ENCODE measurements at places on chromosomes 12 and 14.

DNA sequence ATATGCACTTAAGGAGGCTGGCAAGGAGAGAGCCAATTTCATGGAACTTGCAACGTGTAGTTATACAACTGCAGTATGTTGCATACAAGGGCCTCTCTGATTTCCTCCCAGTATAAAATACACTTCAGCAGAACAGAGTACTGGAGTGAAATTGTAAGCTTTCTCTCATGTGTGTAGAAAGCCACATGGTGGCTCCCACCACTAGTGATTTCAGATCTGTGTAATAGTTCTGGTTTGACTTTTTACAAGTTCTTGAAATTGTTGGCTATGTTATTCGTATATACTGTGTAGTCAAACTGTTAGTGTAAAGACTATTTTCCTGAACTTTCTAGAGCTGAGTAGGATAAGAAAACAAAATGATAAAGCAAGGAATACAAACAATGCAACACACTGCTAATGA is 16.4 kb upstream of the LMO3 start:
- no peak for DNase-seq

DNA sequence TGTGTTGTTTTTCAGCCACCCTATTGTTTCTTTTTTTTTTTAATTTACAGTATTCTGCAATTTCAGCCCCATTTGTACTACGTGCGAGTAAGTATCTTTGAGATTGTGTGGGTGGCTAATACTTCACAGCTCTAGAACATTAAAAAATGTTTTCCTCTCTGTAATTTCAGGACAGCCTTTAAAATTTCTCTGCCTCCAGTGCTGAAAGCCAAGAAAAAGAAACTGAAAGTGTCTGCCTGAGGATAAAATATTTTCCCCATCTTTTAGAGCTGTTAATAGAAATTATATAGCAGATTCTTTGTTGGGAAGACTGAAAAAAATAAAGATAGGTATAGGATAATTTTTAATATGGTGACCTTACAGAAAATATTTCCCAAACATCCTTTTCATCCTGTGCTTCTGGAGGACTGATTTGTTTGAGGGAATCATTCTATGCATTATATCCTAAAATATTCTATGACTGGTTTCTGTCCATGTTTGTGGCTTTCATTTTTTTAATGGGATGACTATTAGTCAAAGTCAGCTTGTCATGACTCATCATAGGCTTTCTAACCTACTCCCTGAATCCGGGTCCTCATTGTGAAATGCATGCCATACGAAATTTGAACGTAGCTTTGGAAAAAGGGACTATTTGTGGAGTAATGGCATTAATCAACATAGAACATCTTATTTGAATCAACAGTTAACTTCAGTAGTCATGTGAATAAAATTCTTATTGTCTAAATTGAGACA is 10.8 kb upstream of the TCTN2 start:
- DNase-seq: peak; percentile 94

DNA sequence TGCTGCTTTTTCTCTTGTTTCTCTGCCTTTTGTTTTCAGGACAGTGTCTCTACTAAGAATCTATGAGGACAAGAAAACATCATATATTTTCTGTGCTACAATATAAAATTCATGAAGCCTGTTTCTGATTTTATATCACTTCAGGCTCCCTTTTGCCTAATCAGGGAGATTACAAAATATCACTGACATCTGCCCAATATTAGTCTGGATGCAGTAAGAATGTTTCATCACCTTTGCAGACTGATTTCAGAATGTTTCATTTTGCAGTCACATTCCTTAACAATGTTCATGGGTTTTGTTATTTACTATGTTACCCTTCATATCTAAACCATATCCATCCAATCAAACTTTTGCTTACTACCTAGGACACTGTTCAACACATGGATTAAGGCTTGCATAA is 491 bp upstream of the CLEC6A start:
- no peak for DNase-seq

GRCh38 chr12:15469356-15469755 is 147.0 kb downstream of the PTPRO start:
- no peak for DNase-seq

DNA sequence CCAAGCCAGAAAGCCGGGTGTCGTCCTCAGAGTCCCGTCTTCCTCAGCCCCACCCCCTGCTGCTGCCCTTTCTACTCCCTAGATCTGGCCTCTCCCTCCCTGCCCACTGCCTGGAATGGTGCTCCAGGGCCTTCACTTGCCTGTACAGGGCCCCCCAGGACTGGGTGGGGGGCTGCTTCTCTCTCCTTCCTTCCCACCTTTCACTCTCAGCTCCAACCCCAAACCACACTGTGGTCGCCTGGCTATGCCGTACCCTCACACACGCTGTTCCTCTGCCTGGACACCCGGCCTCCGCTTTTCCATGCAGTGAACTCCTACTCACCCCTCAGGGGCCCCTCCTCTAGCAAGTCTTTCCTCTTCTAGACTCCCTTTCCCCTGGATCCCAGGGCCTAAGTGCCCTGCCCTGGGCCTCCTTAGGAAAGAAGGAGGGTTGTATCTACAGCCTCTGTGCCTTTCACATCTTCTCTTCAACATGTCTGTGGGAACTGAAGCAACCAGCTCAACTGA is 25.5 kb upstream of the DIO3 start:
- no peak for DNase-seq

DNA sequence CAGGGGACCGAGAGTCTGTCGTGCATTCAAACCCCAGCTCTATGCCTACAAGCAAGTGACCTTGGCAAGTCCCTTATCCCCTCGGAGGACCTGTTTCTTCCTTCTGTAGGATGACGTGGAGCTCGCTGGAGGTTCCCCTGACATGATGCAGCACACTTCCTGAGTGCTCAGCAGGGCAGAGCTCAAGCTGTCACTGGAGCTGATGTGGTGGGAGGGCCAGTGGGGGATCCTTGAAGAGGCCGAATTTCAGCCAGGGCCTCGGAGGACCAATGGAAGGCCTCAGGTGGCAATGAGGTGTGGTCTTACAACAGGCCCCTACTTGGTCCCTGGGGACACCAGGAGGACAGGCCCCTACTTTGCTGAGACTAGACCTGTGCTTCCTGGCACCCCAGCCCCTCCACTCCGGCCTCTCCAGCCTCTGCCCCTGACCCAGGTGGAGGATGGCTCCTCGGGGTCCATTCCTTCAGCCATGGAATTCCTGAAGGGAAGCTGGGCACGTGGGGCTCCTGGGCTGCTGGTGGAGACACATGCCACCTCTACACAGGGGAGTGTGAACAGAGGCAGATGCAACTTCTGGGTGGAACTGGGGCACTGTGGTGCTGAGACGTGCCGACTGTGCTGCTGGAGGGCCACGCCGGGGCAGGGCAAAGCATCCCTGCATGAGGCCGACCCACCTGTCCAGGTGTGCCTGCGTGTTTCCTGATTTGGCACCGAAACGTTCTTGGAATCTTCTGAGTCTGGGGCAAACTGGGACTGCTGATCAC is 18.7 kb upstream of the KIF26A start:
- no peak for DNase-seq

DNA sequence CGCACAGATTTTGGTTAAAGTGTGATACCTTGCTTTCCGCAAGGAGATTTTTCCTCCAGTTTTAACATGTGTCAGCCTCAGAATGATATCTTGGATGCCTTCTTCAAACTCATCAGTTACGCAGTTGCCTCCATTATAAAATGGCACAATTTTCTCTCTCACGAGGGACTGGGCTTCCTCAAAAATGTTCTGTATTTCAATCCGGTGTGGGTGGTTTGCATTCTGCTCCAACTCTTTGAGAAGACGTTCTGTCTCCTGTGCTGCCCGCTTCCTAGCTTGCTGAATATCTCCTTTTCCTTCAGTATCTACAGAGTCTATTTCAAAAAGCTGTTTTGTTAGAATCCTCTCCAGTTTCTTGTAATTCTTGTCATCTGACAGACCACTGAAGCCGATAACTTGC is 1.8 kb downstream of the BAG5 start:
- DNase-seq: no peak

GRCh38 chr12:68609998-68610369 is 715 bp upstream of the RAP1B start:
- no peak for DNase-seq

GRCh38 chr12:131860472-131861260 is 32.5 kb downstream of the MMP17 start:
- DNase-seq: peak; percentile 66

GRCh38 chr12:6201213-6201608 is 1.0 kb downstream of the CD9 start:
- no peak for DNase-seq

DNA sequence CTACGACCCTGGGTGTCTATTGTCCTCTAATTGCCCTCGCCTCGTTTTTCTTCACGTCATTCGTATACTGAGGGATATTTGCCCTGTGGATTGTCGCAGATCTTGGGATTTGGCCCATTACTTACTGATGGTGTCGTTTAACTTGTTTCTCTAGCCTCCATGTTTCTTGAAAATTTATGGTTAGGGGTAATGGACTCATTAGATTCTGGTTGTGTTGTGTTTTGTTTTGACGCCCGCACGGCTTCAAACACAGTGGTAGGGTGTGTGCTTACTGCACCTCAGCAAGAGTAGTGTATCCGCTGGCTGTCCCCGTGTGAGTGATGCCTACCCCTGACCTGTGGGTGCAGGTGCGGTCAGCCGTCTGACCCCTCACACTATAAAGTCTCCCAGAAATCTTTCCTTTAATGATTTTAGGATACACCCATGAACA is 874 bp upstream of the RNU6-8 start:
- no peak for DNase-seq

- no peak for DNase-seq
Measured at GRCh38 chr12:25764892-25765291, 193.6 kb upstream of the RASSF8 start.

DNA sequence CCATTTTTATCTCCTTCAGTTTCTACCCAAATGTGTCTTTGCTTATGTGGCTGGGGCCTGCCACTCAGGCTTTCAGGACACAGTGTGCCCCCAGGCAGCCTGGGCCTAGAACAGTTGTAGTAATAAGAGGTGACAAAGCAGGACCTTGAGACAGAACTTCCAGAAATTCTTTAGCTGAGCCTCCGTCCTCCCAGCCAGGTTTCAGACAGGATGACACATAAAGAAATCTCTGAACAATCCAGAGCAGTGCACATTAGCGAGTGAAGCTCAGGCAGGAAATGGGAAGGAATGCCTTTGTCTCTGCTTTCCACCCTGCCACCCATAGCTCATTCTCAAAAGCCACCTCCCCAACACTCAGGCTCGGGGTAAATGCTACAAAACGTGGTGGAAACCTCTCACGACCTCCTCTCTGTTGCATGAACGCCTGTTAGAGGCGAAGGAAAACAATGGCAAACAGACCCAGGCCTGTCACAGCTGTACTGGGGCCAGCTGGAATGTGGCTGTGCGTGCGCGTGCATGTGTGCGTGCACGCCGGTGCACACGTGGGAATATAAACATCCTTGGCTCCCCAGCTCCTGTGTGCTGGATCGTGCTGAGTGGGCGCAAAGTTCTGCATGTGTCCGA is 286.7 kb downstream of the ZFP36L1 start:
- DNase-seq: peak; percentile 72

DNA sequence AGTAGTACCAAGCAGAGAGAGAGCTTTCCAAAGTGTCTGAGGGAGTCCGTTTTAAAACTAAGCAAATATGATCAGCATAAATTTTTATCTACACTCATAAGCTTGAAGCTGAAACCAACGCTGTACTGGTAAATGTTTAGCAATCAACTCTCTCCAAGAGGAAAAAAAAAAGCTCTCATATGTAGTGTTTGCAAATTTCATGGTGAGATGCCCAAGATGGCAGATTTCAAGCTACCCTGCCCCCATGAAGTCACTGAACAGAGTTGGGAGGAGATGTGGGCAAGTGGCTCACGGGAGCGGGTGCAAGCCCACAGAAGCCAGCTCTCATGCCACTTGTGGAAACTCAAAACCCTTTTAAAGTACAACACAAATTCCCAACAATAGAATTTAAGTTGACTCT is 475.8 kb downstream of the BCAT1 start:
- no peak for DNase-seq

- DNase-seq: peak; percentile 68
Measured at GRCh38 chr12:2248901-2249381, 196.2 kb downstream of the CACNA1C start.

- DNase-seq: no peak
Measured at GRCh38 chr12:55929306-55929791, 1.6 kb upstream of the DGKA start.

- DNase-seq: no peak
Measured at GRCh38 chr12:75964150-75964549, 67.4 kb downstream of the PHLDA1 start.

DNA sequence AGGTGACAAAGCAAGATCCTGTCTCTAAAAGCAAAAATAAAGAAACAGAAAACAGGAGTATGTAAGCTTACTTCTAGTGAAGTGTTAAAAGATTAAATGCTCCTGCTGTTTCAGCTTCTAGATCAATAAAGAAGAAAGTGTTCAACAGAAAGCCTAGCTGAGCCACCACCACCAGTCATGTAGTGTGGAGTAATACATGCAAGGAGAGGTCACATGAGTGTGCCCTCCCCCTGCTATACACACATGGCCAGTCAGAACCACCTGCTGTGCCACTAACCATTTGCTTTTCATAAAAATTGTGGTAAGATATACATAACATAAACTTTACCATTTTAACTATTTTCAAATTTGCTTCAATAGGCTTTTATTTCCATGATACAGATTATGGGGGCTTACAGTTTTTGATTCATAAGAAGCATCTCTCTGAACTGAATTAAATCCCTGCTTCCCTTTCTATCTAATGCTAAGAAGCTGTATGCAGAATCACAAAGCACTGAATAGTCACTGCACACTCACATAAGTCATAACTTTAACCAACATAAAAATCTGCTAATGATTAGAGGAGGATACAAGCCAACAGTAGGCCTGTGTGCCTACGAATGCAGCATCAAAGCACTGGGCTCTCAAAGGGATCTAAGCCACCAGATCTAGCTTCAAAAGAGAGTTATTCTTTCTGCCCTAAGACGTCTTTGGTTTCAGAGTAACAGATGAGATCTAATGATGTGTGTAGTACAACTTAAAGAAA is 515.5 kb downstream of the C12orf50 start:
- DNase-seq: no peak

- no peak for DNase-seq
Measured at GRCh38 chr14:95043732-95044462, 113.4 kb downstream of the DICER1 start.

GRCh38 chr14:29893989-29894388 is 33.7 kb downstream of the PRKD1 start:
- DNase-seq: no peak
